CD8-positive, alpha-beta T cell (primary cell): ENCODE measurements at places on chromosomes 12 and 14. TPM values are rescaled to one million over a fixed set of nuclear protein-coding genes. Genes with fewer than 3 reads are reported as not detected.

The IL26 gene
- total RNA-seq, result not detected

The KRT79 gene
- total RNA-seq, result not detected

The TMEM179 gene
- total RNA-seq, result not detected

The PTPRR gene
- total RNA-seq, result not detected

The SLC35F4 gene
- total RNA-seq, result not detected

The C14orf39 gene
- total RNA-seq, result not detected

The FGF6 gene
- not detected for total RNA-seq

The TMEM119 gene
- 1.9 TPM for total RNA-seq

The MYH6 gene
- not detected for total RNA-seq

The NOVA1 gene
- not detected for total RNA-seq

The INSM2 gene
- total RNA-seq, result not detected

The TDP1 gene
- total RNA-seq, result 52.8 TPM

The SSPN gene
- total RNA-seq, result not detected

The C12orf76 gene
- 9.6 TPM for total RNA-seq

The AHSA1 gene
- total RNA-seq, result 37.0 TPM

The HPD gene
- total RNA-seq, result not detected

The FAM177A1 gene
- total RNA-seq, result 230 TPM

The IQSEC3 gene
- total RNA-seq, result 6.7 TPM

The FOXA1 gene
- total RNA-seq, result not detected

The TPH2 gene
- total RNA-seq, result not detected

The GPR68 gene
- 5.1 TPM for total RNA-seq

The ADAMTS20 gene
- not detected for total RNA-seq

The NKX2-8 gene
- total RNA-seq, result not detected

The LHX5 gene
- total RNA-seq, result not detected

The HOXC4 gene
- total RNA-seq, result 0.58 TPM

The EMC9 gene
- 10.4 TPM for total RNA-seq

The POTEM gene
- not detected for total RNA-seq

The INHBC gene
- total RNA-seq, result 0.24 TPM

The SMCO2 gene
- not detected for total RNA-seq

The TMCC3 gene
- total RNA-seq, result 1.3 TPM

The EML5 gene
- total RNA-seq, result 3.5 TPM

The OR4E2 gene
- total RNA-seq, result not detected

The SMIM41 gene
- not detected for total RNA-seq

The KERA gene
- not detected for total RNA-seq

The ACTN1 gene
- 153 TPM for total RNA-seq

The CCDC184 gene
- 1.3 TPM for total RNA-seq

The NANOG gene
- not detected for total RNA-seq

The DHH gene
- 0.71 TPM for total RNA-seq

The PPP1R1A gene
- total RNA-seq, result not detected

The GLIPR1L1 gene
- total RNA-seq, result not detected

The LTBP2 gene
- 0.81 TPM for total RNA-seq

The ALX1 gene
- total RNA-seq, result not detected

The YY1 gene
- total RNA-seq, result 70.0 TPM

The PLEKHA5 gene
- total RNA-seq, result 2.7 TPM

The OASL gene
- 34.5 TPM for total RNA-seq

The POTEG gene
- total RNA-seq, result not detected

The CPNE6 gene
- not detected for total RNA-seq

The WDHD1 gene
- total RNA-seq, result 1.2 TPM

The KRT82 gene
- total RNA-seq, result not detected

The ASIC1 gene
- 2.9 TPM for total RNA-seq

The CD163 gene
- total RNA-seq, result 0.08 TPM

The GDF3 gene
- total RNA-seq, result not detected

The C3AR1 gene
- total RNA-seq, result 1.8 TPM
